ENCODE measurements at places on chromosomes 5 and 9.

- peak; percentile 66 for DNase-seq
These were observed at the start of gene SLC12A7 for GRCh38 chr5:1111727-1112289. Gene SLC12A7 (minus strand): TSS chr5:1112063. CDS start chr5:1111991, 72 bp downstream.

DNA sequence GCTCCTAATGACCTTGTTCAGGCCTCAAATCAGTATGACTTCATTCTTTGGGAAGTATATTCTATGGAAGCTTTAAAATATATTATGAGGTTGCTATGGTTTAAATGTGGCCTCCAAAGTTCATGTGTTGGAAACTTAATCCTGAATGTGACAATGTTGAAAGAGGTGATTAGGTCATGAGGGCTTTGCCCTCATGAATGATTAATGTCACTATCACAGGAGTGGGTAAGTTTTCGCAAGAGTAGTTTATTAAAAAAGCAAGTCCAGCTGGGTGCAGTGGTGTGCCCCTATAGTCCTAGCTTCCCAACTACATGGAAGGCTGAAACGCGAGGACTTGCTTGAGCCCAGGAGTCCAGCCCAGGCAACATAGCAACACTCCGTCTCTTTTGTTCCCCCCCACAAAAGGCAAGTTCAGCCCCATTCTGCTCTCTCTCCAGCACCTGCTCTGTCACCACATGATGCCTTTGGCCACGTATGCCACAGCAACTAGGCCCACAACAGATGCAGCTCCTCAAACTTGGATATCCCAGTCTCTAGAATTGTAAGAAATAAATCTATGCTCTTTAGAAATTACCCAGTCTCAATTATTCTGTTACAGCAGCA, 105.3 kb downstream of the SIL1 start:
- DNase-seq = no peak

DNA sequence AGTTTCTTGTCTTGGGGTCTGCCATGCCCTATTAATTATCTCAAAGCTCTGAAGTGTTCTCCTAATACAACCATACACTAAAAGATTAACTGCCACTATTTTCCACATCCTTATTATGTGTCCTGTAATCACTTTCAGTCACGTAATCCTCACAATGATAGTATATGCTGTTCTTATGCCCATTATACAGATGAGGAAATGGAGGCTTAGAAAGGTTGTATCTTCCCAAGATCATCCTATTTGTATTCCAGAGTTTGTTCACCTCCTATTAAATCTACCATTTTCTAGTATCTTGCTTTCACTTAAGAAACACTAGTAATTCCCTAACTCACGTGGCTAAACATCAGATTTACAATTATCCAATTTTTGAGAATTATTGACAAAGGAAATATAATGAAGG, 2.9 kb upstream of the ARHGEF28 start:
- no peak for DNase-seq

DNA sequence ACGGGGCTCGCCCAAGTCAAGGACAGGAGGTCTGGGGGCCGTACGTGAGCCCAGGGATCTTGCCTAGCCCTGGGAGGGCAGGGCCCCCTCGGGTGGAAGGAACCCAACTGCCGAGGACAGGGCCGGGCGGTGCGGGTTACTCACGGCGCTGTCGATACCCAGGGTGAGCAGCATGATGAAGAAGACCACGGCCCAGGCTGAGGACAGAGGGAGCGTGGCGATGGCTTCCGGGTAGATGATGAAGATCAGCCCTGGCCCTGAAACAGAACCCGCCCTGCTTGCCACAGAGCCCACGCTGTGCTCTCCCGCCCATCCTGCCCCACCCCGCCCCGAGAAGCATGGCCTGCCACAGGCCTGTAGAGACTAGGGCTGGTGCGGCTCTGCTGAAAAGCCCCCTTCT, 34.1 kb downstream of the SLC6A3 start:
- no peak for DNase-seq

DNA sequence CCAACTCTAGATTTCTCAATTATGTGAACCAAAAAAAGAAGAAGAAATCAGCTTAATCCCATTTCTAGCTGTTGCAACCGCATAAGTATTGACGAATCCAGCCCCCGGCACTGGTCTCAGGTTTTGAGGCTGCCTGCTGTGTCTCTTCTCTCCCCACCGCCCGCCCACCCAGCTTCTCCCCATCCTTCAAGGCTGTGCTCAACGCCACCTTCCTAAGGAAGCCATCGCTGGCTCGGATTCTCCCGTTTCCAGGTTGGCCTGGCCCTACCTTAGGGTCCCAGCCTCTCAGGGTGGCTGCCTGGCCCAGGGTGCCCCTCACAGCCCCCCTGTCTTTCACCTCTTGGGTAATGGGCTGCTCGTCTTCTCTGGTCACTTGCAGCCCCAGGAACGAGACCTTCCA, 77.8 kb downstream of the HRH2 start:
- no peak for DNase-seq

Data from OCI-M1 (cell line).